ENCODE measurements at places on chromosomes 12 and 14.

- DNase-seq: no peak
Measured at GRCh38 chr12:16070113-16070512, 159.0 kb downstream of the DERA start.

- no peak for DNase-seq
Measured at GRCh38 chr12:120630104-120630892, 10.1 kb upstream of the CABP1 start.

DNA sequence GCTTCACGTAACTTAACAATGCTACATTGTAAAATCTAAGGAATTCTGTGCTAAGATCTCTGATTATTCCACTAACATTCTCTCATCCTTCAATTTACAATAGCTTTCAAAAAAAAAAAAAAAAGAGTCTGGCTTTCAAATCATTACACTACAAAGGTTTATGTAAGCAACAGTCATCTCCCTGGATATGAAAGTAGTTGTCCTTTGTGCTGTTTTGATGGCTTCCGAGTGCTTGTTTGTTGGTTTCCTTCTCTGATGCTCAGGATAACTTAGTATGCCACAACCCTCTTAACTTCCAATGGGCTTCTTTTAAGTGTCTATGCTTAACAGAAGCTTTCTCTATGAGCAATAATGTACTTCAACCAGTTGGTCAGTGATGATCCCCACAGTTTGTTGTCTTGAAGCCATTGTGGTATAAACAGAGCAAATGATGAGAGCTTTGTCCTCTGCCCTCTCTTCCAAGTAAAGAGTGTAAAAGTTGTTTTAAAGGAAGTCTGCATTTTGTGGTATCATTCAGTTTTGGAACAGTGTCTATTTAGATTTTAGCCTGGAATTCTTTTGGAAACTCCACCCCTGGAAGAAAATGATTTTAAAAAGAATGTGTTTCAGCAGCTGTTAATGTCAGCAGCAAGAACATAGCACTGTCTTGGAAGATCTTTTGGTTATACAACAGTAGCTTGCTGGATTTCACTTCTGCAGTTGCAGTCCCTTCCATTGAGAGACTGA, 396.1 kb upstream of the RGS6 start:
- DNase-seq: no peak

- DNase-seq: no peak
Measured at GRCh38 chr14:91964011-91964410, 16.5 kb upstream of the FBLN5 start.

DNA sequence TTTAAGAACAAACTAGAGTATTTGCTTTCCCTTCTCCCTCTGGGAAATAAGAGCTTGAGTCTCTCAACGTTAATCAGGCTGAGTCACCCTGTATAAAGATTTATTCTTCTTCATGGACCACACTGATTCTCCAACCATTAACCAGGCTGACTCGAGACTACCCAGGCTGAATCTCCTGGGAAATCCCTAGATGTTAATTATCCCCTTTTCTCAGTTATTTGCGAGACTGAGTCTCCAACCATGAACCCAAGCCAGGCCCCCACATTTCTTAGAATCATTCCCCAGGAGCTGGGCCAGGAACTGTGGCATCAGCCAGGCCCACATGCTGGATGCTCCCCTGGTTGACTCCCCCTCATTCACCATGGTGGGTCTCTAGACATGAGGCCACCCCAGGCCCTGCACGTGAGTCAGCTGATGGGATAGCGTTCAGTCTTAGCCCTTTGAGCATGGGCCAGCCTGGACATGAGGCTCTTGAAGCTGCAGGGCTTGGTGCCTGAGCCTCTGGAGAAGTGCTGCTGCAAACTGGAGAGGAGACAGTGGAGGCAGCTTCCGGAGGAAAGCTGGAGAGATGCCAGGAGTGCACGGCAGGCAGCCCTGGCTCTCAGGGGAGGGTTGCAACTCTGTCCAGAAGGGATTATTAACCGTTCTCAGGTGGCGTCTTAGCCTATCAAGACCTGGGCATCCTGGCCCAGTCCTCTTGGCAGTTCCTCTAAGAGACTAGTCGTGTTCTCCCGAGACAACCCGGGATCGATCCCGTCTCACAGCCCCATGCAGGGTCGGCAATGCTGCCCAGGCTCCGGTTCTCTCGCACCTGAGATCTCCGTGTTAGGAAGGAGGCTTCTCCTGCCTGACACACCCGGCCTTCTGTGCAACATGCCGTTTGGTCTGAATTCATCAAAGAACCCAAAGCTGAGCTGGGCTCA, 296.6 kb downstream of the ADGRD1 start:
- DNase-seq: no peak

DNA sequence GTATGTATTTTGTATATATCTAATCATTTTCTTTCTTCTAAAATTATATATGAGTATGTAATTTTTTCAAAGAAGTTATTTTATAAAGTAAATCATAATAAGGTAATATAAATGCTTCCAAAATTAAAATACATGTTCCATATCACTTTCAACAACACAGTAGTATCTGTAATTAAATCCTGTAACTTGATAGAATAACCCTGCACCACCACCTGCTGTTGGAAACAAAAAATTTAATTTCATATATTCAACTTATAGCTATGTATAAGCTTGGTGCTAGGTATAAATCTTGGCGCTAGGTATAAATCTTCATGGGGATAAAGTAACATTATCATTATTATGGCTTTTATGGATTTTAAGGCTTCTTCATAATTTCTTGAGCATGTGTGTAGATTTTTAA, 149.7 kb upstream of the DCN start:
- DNase-seq: no peak

DNA sequence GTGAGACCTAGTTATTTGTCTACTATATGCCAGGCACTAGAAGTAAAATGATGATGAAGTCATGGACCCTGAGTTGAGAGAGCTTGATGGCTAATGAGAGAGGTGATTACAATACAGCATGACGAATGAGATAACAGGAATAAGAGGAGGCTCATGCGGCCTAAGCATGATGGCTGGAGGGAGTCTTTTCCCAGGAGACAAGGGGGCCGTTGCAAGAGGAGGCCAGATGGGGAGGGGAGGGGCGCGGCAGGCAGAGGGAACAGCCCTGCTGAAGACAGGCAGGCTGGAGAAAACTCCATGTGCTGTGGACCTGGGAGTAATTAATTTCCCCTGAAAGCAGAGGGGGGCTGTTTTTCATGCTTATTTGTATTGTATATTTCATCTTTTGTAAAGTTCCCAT, 144.7 kb upstream of the RFLNA start:
- DNase-seq: no peak

DNA sequence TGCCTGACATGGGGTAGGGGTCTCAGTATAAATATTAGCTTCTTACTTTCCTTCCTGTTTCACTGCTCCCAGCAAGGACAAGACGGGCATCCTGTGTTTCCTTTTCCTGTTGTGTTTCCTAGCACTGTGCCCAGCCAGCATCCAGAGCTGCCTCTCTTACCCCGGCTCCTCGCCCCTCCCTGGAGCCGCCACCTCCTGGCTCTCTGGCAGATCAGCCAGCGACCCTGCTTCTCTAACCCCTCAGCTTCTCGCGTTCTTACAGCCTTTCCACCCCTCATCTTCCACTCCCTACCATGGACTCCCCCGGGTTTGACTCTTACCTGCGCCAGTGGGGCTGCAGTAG, 17.8 kb downstream of the HDAC7 start:
- DNase-seq: no peak

- DNase-seq: no peak
Measured at GRCh38 chr14:51951656-51952055, 37.7 kb upstream of the RTRAF start.

DNA sequence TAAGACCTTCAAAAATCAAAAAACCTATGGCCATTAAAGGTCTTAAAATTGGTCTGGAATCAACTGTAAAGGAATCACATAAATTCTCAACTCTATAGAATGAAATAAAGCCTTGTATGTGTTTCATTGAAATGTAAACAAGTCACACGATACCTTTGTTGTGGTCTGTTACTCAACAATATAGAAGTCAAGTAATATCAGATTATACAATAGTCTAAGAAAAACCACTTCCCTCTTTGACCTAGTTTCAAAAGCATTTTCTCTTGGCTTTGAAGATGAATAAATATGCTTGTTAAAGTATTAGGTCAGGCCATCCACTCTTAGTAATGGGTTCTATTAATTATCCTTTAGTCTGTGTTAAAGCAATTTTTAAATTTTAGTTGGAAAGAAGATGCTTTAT, 79.8 kb upstream of the DIO2 start:
- DNase-seq: no peak

GRCh38 chr14:46404865-46405811, 246.4 kb downstream of the RPL10L start:
- no peak for DNase-seq

DNA sequence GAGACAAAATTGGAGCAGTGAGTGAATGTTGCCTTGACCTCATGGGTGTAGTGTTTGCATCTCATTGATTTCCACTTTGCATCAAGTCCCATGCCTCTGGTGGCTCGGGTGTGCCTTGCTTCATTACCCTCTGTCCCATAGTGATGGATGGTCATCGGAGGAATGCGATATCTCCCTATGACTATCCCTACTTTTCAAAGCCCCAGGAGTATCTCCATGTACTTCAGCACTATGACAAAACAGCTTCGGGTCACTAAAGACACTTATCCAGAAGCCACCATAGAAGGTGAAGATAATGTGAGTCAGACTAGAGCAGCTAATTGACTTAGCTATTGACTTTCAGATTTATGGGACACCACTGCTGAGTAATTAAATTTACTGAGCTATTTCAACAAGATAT, 355.1 kb upstream of the CCDC196 start:
- no peak for DNase-seq

- DNase-seq: no peak
Measured at GRCh38 chr12:114834621-114835020, 150.6 kb upstream of the TBX3 start.

GRCh38 chr14:65072937-65073336, 29.4 kb downstream of the MAX start:
- DNase-seq: no peak

DNA sequence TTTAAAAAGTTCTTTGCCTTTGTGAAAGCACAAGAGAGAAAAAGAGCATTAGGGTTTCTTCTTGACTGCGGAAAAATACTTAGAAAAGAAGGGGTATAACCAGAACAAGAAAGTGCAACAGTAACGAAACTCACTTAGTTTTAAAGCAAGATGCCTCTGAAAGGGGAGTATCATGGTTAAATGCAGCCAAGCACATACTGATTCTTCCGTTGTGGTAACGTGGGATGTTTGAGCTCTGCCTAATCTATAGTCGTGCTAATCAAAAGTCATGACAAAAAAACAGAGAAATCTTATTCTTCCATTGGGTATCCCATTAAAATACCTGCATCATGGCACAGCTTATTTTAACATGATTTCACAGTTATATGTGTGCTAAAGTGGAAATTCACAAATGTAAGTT, 187.8 kb upstream of the LRFN5 start:
- DNase-seq: no peak

DNA sequence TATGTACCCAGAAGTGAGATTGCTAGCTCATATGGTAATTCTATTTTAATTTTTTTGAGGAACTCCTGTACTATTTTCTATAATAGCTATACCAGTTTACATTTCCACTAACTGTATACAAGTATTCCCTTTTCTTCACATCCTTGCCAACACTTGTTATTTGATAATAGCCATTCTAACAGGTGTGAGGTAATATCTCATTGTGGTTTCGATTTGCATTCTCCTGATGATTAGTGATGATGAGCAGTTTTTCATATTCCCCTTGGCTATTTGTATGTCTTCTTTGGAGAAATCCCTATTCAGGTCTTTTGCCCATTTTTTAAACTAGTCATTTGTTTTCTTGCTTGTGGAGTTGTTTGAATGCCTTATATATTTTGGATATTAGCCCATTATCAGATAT, 121.3 kb downstream of the BBS10 start:
- peak; percentile 17 for DNase-seq

DNA sequence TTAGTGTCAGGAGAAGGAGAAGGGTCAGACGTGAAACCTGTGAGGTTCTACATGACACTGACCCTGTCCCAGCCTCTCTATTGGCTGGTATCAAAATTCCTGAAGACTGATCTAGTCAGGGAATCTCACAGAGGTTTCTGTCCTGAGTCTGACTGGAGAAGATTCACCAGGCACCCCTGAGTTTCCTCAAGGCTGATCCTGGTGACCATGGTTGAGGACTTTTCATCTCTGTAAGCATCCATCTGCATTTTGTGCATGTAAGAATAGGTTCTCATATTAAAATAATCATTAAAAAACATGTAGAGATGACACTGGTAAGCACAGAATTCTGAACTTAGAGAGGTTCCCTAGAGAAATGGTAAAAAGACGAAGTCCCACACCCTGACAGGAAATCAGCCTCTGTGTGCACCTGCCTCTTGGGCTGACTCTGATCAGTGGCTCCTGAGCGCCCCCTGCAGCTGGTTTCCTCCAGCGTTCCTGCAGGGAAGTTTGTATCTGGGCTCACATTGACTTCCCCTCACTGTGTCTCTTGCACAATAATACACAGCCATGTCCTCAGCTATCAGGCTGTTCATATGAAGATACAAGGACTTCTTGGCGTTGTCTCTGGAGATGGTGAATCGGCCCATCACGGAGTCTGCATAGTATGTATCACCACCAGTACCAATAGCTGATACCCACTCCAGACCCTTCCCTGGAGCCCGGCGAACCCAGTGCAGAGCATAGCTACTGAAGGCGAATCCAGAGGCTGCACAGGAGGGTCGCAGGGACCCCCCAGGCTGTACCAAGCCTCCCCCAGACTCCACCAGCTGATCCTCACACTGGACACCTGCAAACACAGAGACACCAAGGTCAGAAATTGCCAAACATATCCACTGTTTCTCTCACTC, 991.9 kb downstream of the TMEM121 start:
- DNase-seq: no peak

GRCh38 chr12:92597997-92598396, 104.8 kb upstream of the PLEKHG7 start:
- DNase-seq: peak; percentile 50

DNA sequence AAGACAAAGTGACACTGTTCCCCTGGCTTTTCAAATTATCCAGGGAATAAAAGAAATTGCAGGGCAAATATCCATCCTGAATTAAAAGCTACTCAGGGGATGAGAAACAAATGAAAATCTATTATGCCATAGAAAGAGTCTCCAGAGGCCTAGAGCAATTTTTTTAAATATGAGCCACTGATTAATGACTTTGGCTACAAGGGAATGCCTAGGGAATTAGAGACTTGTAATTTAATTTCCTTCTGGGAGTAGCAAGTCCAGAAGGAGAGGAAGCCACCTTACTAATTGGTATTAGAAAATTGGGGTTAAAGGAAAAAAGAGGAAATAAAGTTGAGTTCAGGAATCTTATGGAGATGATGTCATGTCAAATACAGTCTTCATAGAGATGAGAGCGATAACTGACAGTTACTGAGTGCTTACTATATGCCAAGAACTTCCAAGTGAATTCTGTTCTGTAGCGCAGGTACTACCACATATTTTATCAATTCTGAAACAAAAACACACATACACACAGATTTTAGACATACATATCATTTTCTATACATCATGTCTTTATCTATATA, 304.4 kb downstream of the DUSP6 start:
- DNase-seq: no peak

Data from kidney capillary endothelial cell (primary cell).